Endothelial cell of umbilical vein (primary cell): ENCODE measurements at places on chromosomes 6 and 20.
A peak's percentile ranks its signal among the peaks of the same experiment; 100 is the strongest.

- H3K4me3 ChIP-seq: no peak overlapping the region
- no peaks in the 10 kb centered on the region for H3K36me3 ChIP-seq
- DNase-seq: no peak
- H3K27me3 ChIP-seq: no peaks in the 10 kb centered on the region
- H3K4me1 ChIP-seq: peaks cover 5% of the 10 kb centered on the region
These were observed 146.1 kb upstream of the LRFN2 start for GRCh38 chr6:40733290-40733689.

GRCh38 chr6:85496009-85496579, 46.2 kb downstream of the NT5E start:
- H3K4me3 ChIP-seq: no peak overlapping the region
- H3K27me3 ChIP-seq: no peaks in the 10 kb centered on the region
- H3K36me3 ChIP-seq: no peaks in the 10 kb centered on the region
- H3K27ac ChIP-seq: no peak overlapping the region
- H3K4me1 ChIP-seq: peaks cover 7% of the 10 kb centered on the region
- DNase-seq: no peak

DNA sequence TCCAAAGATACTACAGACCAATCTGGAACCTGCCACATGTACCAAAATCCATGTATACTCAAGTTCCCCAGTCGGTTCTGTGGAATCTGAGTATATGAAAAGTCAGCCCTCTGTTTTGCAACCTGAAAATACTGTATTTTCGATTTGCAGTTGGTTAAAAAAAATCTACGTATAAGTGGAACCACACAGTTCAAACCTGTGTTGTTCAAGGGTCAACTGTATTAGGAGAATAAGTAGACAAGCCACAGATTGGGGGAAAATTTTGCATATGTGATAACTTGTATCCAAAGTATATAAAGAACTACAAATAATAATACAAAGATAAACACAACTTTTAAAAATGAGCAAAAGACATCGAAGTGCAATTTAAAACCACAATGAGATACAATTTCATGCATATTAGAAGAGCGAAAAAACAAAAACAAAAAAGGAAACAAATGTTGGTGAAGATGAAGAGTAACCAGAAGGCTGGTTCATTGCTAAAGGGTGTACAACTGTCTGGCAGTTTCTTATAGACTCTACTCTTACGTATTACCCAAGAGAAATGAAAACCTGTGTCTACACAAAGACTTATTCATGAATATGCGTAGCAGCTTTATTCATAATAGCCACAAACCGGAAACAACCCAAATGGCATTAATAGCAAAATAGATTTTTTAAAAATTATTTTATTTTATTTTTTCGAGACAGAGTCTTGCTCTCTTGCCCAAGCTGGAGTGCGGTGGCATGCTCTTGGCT, 180.8 kb downstream of the BCAS1 start:
- no peak for DNase-seq
- H3K27me3 ChIP-seq: no peaks in the 10 kb centered on the region
- H3K36me3 ChIP-seq: no peaks in the 10 kb centered on the region
- no peak overlapping the region for H3K4me3 ChIP-seq

DNA sequence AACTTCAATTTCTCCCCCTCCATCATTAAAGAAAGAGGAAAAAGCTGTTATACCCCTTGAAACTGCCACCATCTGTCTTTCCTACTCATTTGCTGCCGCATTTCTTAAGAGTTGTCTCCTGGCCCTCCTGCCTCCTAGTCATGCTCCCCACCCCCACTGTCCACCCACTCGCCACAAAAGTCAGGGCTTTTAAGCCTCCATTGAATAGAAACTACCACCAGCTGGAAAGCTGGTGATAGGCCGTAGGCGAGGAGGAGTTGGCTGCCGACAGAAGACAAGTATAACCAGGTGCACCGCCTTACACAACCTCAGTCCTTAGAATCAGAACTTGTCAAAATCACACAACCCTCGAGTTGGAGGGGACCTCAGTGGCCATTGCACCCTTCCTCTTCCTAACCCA, 67.6 kb downstream of the B3GAT2 start:
- DNase-seq: no peak
- no peaks in the 10 kb centered on the region for H3K36me3 ChIP-seq
- no peak overlapping the region for H3K4me3 ChIP-seq
- no peak overlapping the region for H3K27ac ChIP-seq
- H3K27me3 ChIP-seq: no peaks in the 10 kb centered on the region

DNA sequence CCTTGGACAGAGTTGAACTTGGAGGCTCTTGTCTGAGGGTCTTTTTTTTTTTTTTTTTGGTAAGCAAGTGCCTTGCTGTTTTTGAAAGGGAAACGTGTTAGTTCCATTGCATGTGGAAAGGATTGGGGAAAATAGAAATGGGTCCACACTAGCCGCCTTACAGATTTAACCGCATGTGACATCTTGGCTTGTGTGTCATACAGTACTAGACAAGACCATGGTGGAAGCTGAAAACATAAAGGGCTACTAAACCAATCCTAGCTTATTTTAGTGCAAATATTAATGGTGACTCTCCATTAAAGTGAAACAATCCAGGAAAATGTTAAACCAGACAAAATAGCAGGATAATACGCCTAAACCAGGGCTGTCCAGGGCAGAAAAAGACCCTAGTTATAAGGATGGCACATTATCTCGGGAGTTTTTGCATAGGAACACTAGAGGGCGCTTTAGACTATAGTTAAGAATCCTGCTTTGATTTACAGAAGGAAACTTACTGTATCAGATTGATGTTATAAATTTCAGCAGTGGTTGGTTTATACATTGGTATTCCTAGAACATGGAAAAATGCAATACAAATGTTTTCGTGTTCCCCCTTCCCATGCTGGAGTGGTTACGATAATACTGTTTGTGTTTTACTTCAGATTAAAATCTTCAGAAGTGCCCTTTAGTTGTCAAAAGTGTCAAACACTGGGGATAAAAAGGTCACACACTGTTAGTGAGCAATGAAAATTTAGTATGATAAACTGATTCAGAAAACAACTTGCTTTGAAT, 59.8 kb upstream of the DEK start:
- H3K27ac ChIP-seq: no peak overlapping the region
- H3K4me3 ChIP-seq: no peak overlapping the region
- no peaks in the 10 kb centered on the region for H3K27me3 ChIP-seq
- no peaks in the 10 kb centered on the region for H3K36me3 ChIP-seq
- H3K4me1 ChIP-seq: peaks cover 16% of the 10 kb centered on the region
- peak; percentile 69 for DNase-seq

DNA sequence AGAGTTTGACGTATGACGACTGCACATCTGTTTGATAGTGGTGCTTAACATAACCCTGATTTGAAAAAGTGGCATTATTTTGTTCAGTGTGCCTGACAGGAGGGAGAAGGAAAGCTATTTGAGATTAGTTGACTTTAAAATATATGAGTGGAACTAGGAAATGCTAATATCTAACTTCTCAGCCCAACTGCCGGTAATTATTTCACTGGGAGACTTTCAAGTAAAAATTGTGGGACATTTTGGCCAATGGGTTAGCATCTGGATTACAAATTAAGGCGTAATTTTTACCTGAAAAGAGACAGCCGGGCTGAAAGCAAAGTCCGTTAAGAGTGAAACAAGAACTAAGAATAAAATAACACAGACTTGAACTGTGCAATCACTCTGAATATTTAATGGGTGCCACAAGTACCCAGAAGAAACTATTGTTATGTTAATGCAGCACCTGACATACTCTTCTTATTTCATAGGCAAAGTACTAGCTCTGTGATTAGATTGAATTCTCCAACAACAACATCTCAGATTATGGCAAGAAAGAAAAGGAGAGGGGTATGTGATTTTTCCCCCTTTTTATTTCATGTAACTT, 2.0 kb downstream of the HEY2 start:
- no peak for DNase-seq
- H3K36me3 ChIP-seq: no peaks in the 10 kb centered on the region
- no peak overlapping the region for H3K4me3 ChIP-seq
- peaks cover 51% of the 10 kb centered on the region for H3K27me3 ChIP-seq

- no peak for DNase-seq
- no peaks in the 10 kb centered on the region for H3K27me3 ChIP-seq
- H3K4me1 ChIP-seq: peaks cover 44% of the 10 kb centered on the region
These were observed 6.1 kb downstream of the PTGIS start for GRCh38 chr20:49561806-49562205.

DNA sequence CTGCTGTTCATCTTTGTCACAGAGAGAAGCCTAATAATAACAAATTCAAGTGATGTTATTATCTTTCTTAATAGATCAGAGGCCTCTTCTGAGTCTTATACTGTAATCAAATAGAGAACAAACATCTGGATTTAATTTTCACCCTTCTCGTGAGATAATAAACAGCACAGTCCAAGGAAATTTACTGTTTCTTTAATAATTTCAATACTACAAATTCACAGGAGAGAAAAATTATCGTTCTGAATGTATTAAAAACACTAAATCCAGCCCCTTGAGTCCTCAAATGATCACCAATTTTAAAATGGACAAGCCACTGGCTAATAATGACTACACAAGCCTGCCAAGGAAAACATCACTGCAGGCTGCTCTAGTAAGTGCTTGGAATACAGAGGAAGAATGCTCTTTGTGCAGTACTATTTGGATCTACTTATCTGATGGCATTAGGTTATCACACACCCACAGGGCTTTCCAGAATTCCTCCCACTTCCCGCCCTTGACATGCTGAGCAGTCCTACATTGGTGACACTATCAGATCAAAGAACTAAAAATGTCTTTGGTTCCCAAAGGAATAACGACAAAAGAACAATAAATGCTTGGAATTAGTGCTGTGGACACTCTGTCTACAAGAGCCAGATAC, 38.1 kb downstream of the SYNE1 start:
- H3K4me1 ChIP-seq: no peaks in the 10 kb centered on the region

- no peak for DNase-seq
- no peaks in the 10 kb centered on the region for H3K27me3 ChIP-seq
- H3K4me3 ChIP-seq: no peak overlapping the region
- no peaks in the 10 kb centered on the region for H3K36me3 ChIP-seq
- H3K4me1 ChIP-seq: peaks cover 6% of the 10 kb centered on the region
- no peak overlapping the region for H3K27ac ChIP-seq
These were observed 13.5 kb downstream of the DHX35 start for GRCh38 chr20:38975539-38976120.

- peaks cover 18% of the 10 kb centered on the region for H3K4me1 ChIP-seq
- H3K27me3 ChIP-seq: no peaks in the 10 kb centered on the region
- H3K36me3 ChIP-seq: peaks cover 2% of the 10 kb centered on the region
- H3K4me3 ChIP-seq: no peak overlapping the region
These were observed 12.9 kb downstream of the DSN1 start for GRCh38 chr20:36760647-36761046.

GRCh38 chr6:83429857-83430610, 817 bp downstream of the ME1 start:
- peak overlapping the region; percentile 73 for H3K4me3 ChIP-seq
- no peaks in the 10 kb centered on the region for H3K27me3 ChIP-seq
- peaks cover under 1% of the 10 kb centered on the region for H3K36me3 ChIP-seq
- peak; percentile 39 for DNase-seq
- peaks cover 7% of the 10 kb centered on the region for H3K4me1 ChIP-seq

GRCh38 chr20:42988319-42988718, 201.4 kb downstream of the PTPRT start:
- no peak for DNase-seq
- H3K27me3 ChIP-seq: no peaks in the 10 kb centered on the region
- H3K4me1 ChIP-seq: no peaks in the 10 kb centered on the region
- no peaks in the 10 kb centered on the region for H3K36me3 ChIP-seq
- no peak overlapping the region for H3K4me3 ChIP-seq

DNA sequence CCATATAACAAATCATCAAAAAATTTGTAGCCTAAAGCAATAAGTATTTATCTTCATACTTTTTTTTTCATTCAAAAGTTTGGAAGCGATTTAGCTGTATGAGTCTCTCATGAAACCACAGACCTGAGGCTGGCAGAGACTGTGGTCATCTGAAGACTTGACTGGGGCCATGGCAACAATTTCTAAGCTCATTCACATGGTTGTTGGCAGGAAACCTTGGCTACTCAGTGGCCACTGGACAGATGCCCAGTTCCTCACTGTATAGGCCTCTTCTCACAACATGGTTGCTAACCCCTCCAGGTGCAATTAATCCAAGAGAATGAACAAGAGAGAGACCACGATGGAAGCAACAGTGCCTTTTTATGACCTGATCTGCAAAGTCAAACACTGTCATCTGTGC, 235.9 kb downstream of the BTBD3 start:
- H3K4me3 ChIP-seq: no peak overlapping the region
- no peaks in the 10 kb centered on the region for H3K27me3 ChIP-seq
- H3K27ac ChIP-seq: no peak overlapping the region

GRCh38 chr20:7459083-7459482, 481.2 kb downstream of the HAO1 start:
- H3K4me1 ChIP-seq: peaks cover 9% of the 10 kb centered on the region
- peak; percentile 80 for DNase-seq
- H3K4me3 ChIP-seq: no peak overlapping the region
- peak overlapping the region; percentile 0 for H3K27ac ChIP-seq

- peaks cover 8% of the 10 kb centered on the region for H3K4me1 ChIP-seq
- H3K27ac ChIP-seq: no peak overlapping the region
- DNase-seq: no peak
- no peaks in the 10 kb centered on the region for H3K27me3 ChIP-seq
These were observed 2.3 kb downstream of the SIRPA start for GRCh38 chr20:1897541-1897940.

- peaks cover 22% of the 10 kb centered on the region for H3K4me1 ChIP-seq
- DNase-seq: no peak
- H3K27me3 ChIP-seq: peaks cover 4% of the 10 kb centered on the region
- H3K27ac ChIP-seq: peak overlapping the region; percentile 88
- peak overlapping the region; percentile 93 for H3K4me3 ChIP-seq
These were observed 381 bp downstream of the MAP3K7 start for GRCh38 chr6:90586546-90586835.

DNA sequence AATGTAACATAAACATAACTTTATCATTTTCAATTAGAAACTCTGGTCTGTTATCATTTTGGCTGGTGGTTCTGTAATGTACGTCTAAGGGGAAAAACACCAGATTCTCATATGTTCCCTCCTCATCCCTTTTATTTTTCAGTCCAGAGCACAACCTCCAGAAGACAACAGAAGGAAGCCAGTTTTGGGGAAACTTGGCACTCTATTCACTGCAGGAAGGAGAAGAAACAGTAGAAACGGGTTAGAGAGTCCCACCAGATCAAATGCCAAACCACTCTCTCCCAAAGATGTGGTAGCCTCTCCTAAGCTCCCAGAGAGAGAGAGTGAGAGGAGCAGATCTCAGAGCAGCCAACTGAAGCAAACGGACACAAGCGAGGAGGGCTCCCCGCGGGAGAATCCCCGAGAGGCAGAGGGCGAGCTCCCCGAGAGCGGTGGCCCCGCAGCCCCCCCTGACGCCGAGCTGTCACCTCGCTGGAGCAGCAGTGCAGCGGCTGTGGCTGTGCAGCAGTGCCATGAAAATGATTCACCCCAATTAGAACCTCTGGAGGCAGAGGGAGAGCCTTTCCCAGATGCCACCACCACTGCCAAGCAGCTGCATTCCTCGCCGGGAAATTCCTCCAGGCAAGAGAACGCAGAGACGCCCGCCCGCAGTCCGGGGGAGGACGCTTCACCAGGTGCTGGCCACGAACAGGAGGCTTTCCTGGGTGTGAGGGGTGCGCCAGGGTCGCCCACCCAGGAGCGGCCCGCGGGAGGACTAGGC, 117.8 kb downstream of the RTN4IP1 start:
- peak overlapping the region; percentile 78 for H3K4me3 ChIP-seq
- H3K4me1 ChIP-seq: peaks cover 33% of the 10 kb centered on the region
- no peaks in the 10 kb centered on the region for H3K36me3 ChIP-seq
- peak; percentile 26 for DNase-seq
